ENCODE measurements at places on chromosomes 11 and 22. TPM values are rescaled to one million over a fixed set of nuclear protein-coding genes. Genes with fewer than 3 reads are reported as not detected.

The IL17REL gene
- not detected for total RNA-seq

The APOC3 gene
- not detected for total RNA-seq

The SIK3 gene
- total RNA-seq: 36.5 TPM

The WNT11 gene
- not detected for total RNA-seq

The TCP11L1 gene
- 25.8 TPM for total RNA-seq

The C11orf87 gene
- total RNA-seq: not detected

The GGTLC3 gene
- total RNA-seq: not detected

The TMEM86A gene
- total RNA-seq: 0.30 TPM

The MCM5 gene
- total RNA-seq: 35.0 TPM

The GLB1L3 gene
- total RNA-seq: not detected

- no peak for DNase-seq
Observed at GRCh38 chr11:1773131-1773993, 9.6 kb upstream of the CTSD start.

DNA sequence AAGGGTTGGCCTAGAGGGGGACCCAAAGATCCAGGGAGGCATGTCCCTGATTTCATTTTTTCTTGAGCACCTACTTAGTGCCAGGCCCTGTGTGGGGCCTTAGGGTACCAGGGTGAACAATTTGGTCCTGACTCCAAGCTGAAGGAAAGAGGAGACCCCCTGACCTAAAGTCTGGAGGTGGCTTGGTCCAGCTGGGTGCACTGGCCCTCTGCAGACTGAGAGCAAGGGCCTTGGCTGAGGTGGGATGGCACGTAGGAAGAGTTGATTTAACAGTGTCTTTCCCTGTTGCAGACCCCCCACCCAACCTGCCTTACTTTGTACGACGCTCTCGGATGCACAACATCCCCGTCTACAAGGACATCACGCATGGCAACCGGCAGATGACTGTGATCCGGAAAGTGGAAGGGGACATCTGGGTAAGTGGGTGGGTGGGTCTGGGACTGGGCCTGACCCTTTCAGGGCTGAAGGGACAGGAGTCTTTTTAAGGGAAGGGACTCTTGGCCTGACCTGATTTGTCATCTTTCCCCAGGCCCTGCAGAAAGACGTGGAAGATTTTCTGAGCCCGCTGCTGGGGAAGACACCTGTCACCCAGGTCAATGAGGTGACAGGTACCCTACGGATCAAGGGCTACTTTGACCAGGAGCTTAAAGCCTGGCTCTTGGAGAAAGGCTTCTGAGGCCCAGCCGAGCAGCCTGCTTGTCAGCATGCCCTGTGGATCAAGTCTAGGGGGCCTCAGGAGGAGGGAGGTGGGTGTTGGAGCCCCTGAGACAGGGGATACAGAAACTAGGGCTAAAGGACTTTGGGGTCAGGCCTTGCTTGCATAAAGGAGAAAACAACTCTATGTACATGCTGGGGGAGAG is 3.3 kb downstream of the MRPL49 start:
- no peak for DNase-seq

DNA sequence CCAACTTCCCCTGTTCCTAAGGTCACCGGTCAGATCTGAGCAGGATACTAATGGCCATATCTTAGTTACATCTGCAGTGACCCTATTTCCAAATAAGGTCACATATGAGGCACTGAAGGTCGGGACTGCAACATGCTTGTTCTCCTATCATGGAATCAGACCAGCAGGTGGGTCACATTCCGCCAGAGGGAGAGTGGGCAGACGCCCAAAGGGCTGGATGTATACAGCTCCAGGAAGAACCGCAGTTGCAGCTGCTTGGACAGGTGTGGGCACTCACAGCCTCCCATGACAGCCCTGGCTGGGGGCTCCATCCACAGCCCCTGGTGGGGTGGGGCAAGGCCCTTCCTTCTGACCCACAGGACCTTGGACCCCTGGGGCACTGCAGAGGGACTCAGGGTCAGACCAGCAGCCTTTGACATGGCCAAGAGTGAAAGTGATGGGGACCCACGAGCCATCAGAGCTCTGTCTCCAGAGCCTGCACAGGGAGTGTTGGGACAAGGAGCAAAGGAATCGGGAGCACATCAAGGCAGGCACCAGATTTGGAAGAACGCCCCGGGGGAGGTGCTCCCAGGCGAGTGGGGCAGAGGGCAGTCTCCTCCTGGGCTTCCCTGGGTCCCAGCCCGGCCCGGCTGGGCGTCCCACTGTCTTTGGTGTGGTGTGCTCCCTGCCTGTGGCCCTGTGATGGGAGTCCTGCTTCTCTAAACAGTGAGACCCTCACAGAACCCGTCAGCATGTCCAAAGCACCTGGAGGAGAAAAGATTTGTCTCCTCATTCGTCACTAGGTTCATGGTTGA is 13.3 kb upstream of the CD81 start:
- no peak for DNase-seq

- DNase-seq: no peak
Observed at GRCh38 chr11:33321422-33321821, 64.2 kb downstream of the HIPK3 start.

DNA sequence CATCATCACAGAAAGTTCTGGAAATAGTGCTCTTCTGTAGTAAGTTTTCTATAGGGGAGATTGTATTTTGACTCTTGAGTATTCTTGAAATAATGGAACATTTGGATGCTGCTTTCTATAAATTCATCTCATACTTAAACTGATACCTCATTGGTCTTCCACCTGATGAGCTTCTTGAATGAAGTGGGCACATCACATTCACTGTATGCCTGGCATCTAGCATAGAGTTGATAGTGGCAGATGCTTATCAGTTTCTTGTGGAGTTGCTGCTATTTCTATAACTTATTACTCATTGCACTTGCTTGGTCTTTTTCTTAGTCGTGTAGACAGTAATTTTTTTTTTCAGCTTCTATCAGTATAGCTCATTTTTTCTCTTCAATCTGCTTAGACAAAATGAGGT is 5.4 kb downstream of the ATXN10 start:
- no peak for DNase-seq

GRCh38 chr22:30556388-30556787 is 9.8 kb upstream of the SEC14L6 start:
- DNase-seq: no peak

DNA sequence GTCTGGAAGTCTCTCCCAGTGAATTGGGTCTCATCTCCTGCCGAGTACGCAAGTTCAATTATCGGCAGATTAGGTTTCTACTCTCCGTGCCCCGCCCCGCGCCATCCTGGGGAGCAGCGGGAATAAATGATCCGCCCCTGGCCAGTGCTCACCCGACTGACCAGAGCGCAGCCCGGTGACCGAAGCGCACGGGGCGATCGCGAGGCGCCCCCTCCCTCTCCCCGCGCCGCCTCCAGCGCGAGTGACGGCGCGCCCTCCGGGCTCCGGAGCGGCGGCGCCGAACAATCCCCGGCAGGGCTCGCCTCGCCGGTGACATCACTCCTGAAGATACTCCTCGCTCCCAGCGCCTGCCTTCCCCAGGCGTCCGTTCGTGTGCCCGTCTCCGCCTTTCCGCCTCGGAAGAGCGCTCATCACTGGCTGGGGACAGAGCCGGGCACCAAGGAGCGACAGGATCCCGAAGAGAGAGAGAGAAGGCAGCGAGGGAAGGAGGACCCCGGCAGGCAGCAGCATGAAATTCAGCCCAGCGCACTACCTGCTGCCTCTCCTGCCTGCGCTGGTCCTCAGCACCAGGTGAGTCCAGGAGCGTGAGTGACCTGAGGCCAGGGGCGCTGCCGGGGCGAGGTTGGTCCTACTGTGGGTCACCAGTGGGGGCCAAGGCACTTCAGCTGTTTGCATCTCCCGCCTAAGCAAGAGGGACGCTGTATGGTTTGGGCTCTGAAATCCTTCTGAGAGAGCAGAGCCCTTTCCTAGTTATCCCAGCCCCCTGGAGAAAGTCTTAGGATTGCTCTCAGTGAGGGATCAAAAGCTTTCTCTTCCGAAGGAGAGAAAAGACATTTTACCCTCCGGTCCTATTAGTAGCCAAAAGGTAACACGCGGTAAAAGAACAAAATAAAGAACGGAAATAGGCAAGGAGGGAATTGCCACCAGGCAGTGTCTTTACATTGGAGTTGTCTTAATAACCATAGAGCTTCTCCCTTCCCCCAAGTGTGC is at the start of gene LUZP2:
Gene LUZP2 (plus strand): TSS at position 318 of the 990 bp plus-strand sequence.
- no peak for DNase-seq

- no peak for DNase-seq
Observed at GRCh38 chr11:60959431-60959830, 7.5 kb upstream of the SLC15A3 start.

DNA sequence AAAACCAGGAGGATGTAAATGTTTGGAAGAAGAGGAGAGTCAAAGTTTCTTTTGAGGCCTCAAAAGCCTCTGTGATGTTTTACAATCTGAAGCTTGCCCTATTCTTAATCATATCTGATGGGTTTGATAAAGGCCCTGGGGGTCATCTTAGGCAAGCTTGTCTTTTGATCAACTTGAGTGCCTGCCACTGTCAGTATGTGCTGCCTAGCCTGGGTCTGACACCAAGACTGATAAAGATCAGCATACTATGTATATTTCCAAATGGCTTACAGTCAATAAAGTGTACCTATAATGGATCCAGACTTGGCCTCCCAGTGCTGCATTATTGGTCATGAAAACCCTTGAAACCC is 12.7 kb downstream of the EHF start:
- no peak for DNase-seq

DNA sequence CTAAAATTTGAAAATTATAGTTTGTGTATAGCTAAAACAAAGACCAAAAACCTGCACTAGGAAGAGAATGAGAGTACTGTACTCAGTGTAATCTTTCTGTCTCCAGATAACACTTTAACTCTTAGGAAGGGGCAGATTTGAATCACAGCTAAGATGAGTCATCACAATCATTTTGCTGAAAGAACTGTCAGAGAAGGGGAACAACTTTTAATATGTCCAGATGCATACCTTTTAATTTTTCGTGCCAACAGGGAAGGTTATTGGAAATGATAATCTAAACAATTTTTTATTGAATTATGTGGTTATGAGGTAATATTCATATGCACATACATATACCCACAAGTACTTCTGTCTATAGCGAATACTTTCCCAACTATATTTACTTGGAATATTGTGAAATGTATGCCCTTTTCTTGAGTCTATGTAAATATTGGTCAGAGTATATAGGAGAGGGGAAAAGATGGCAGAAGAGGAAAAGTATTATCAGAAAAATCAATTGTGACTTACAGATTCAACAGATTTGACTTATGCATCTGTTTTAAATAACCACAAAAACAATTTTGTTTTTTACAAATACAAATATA is 51.1 kb upstream of the MUC15 start:
- peak; percentile 47 for DNase-seq

GRCh38 chr11:89293965-89294679 is 116.4 kb downstream of the TYR start:
- no peak for DNase-seq

DNA sequence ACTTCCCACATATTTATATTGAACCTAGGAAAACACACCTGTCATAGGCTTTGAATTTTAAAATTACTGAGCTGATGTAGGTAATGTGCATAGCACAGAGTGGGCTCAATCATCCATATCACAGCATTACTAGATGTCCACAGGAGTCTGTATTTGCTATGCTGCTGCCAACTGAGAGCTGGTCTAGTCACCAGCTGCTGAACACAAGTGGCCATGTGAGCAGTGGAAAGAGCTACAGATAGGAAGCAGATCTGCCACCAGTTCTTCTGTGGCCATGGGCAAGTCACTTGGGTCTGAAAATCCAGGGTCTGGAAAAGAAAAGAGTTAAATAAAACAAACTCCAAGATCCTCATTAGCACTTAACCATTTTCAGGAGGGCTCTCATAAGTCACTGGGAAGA is 91.8 kb downstream of the APIP start:
- no peak for DNase-seq

DNA sequence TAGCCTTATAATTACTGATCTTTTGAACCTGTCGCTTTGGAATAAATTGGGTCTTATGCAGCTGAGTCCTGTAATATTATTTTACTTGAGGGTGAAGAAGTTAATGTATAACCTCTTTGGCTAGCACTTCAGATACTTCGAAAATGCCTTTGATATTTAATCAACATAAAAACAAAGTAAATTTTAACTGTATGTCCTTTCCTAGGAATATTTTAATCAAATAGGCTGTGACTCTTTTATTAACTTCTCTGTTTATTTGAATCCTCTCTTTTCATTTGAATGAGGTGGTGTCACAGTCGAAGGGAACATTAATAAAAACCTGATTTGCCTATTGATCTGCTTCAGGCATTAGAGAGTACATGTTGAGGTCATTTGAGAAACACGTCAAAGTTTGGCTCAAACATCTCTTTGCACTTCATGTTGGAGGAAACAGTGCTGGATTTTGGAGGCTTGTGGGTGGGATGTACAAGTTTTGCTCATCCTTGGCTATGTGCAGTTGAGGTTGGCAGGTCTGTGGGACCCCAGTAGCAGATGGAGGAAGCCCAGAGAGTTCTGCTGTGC is 143.6 kb downstream of the NCAM1 start:
- no peak for DNase-seq
